ENCODE measurements at places on chromosomes 12 and 14.

- DNase-seq, result no peak
Observed at GRCh38 chr14:104139460-104140212, 1.2 kb downstream of the KIF26A start.

DNA sequence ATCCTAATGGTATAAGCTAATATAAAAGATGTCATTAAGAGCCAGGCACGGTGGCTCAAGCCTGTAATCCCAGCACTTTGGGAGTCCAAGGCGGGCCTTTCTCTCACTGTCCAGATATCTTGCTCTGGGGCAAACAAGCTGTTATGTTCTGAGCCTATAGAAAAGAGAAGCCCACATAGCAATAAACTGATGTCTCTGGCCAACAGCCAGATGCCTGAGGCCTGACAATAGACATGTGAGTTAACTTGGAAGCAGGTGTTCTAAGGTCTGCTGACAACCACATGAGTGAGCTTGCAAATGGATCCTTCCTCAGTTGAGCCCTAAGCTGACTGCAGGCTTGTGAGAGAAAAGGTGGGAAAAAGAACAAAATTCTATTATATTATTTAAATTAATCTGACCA lies 25.0 kb downstream of the YAF2 start:
- no peak for DNase-seq

DNA sequence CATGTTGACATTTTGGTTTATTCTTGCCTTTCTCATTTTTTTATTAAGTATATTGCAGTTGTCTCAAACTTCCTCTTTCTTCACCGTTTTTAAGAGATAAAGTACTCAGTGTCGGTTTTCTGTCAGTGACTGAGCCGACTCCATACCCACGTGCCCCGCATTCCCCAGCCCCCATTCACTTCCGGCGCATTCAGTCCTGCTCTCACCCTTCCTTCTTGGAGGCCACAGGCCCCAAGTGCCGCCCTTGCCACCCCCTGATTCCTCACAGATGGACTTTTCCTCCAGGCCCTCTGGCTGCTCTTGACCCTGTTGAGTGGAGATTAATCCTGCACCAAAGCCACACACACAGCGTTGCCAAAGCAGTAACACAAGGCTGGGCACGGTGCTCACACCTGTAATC lies 19.1 kb upstream of the DNAH10 start:
- no peak for DNase-seq

GRCh38 chr12:65427646-65428045 lies 149.2 kb downstream of the MSRB3 start:
- DNase-seq, result no peak

DNA sequence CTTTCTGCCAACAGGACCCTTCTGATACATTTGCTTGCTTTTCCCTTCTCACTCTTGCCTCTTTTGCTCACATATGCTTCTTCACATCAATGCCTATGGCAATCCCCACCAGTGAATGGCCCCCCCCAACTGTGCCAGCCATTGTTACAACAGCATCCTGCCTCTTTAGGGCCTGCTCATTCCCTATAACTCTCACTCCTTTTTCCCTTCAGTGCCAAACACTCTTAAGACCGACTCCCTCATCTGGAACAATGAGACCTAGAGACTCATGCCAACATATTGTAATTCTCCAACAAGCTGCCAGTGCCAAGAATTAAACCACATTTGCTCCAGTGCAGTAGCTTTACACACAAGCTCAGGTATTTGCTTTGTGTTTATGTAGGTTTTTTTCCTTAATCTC lies 189.0 kb downstream of the SOX5 start:
- no peak for DNase-seq

DNA sequence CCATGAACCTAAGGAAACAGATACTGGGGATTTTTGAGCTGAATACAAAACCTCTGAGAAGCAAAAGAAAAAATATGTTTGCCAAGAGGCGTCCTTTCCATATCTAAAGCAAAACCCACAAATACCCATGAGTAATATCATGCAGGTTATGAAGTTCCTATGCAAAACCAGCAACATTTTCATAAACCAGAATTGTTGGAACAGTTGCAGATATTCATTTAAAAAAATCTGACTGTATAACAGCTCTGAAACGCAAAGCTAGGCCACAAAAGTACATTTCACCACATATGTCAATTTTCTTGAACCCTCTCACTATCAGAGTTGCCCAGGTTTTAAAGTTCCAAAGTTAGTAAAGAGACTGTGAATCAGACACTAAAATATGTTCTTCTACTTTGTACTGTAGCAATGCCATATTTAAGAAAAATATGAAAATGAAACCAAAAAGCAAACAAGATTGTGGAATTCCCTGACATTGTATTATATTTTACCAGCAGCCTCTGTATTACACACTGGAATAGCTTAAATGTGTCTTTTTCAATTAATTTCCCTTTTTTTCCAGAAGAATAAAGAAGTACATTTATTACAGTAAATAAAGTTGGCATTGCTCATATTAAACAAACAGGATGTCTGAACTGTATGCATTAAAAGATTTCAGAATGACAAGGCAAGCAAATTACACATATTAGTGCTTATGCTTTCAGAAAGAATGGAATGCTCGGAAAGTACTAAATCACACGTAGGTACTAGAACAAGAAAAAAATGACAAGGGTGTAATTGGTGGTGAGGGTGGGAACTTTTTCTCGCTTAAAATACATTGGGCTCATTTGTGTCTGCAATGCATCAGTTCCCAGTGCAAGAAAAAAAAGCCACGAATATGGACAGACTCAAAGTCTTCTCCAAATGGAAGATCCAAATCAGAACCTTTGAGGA lies 33.6 kb upstream of the HIF1A start:
- DNase-seq, result no peak

GRCh38 chr12:14072987-14073386 lies 91.6 kb upstream of the GRIN2B start:
- DNase-seq, result no peak

- peak; percentile 6 for DNase-seq
Observed at GRCh38 chr12:45674181-45674977, 55.1 kb upstream of the ARID2 start.

GRCh38 chr12:90281154-90281868 lies 572.7 kb upstream of the ATP2B1 start:
- DNase-seq, result no peak

DNA sequence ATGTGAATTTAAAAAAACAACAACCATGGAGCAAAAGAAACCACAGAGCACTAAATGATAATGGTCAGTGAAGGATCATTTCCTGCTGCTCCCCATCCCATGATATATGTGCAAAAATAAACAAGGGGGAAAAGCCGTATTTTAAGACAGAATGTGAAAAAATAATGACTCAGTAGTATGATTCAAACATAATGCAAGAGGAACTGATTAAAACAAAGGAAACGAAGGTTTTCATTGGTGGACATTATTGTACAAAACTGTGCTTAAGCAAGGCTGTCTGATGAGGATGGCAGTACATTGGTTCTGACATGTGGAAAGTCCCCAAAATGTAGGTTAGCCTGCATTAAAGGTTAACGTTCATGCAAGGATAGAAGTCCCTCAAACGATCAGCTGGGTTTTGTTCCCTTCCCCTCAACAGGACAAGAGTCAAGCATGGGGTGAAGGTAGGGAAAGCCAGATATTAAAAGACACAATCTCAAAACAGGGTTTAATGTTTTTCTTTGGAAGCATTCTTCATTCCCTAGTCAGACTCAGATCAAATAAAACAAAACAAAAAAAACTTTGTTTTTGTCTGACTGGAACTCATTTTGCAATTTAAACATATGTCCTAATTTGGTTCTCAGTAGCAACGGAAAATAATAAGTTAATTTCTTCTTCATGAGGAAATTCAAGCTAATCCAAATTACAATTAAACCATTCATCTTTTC lies 26.3 kb upstream of the PTGDR start:
- DNase-seq, result no peak

- DNase-seq, result no peak
Observed at GRCh38 chr12:10855807-10856206, 6.5 kb upstream of the PRR4 start.

DNA sequence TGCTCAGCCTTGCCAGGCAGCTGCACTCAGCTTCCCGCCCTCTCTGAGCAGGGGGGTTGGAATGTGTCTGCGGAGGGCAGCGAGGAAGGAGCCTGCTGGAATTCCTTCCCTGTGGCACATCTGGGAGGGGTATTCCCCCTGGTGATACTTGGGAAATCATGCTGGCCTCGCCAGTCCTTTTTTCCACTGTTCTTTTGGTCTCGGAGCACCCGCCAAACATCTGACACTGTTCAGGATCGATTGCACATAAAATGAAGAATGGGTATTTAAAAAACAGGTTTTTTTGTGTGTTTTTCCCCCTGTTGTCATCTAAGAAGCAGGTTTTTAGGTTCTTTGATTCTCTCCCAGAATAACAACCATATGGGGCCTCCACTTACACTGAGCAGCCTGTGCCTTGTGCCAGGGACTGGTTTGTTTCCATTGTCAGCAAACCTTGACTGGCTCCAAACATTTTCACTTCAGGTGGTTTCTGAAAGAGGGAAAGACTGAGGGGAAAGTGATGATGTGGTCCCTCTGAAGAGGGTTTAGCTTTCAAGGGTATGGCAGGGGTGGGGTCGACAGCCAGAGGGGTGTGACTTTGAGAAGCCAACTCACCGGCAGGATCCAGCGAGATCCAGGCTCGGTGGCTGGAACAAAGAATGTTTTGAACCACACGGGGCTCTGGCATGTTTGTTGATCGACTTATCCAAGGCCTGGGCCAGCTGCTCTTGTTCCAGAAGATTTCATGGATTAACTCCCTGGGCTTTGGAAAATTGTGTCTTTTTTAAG lies 215.1 kb downstream of the CACNA1C start:
- DNase-seq, result no peak

DNA sequence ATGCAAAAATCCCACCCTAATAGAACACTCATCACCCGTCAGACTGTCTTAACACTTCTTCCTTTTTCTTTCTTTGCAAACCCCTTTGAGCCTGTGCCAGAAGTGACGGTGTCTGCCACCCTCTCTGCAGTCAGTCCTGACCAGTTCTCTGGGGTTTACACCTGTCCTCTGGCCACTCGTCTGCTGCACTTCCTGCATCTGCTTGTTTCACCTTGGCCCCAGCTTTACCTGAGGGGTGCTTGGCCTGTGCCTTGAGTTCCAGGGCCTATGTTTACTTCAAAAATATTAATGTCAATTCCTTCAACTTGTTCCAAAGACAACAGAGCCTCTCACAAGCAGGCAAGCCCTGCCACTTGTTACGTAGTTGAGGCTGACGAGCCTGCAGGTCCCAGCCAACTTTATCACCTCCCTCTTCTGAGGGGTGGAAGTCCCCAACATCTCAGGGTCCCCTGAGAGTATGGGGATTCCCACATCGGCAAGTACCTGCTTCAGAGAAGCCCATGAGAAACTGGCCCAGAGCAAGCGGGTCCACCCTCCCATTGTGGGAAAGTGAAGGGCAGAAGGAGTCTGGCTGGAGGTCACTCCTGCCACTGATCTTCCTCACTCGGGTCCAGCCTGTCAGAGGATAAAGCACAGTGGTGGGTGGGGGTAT lies 205.4 kb downstream of the DAD1 start:
- no peak for DNase-seq

DNA sequence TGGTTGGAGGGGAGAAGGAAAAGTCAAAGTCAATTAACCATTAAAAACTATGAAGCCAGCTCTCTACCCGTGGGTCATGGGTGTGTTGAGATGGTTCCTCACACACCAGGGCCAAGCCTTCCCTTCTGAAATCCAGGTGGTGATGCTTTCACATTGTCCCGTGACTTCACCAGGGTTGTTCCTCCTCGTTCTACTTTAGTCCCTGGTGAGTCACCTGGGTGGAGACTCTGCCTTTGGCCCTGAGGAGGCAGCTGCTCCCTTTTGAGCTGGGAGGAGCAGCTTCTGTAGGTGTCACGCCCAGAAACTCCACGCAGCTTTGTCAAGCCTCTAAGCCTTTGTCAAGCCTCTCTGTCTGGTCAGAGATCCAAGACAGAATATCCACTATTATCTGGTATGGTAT lies 348.3 kb downstream of the BMP4 start:
- DNase-seq, result no peak

GRCh38 chr12:97386133-97386581 lies 76.4 kb upstream of the RMST start:
- DNase-seq, result no peak

- DNase-seq, result no peak
Observed at GRCh38 chr12:32659908-32660440, 19.1 kb upstream of the DNM1L start.

GRCh38 chr14:75299576-75299975 lies 20.9 kb downstream of the FOS start:
- DNase-seq, result no peak

DNA sequence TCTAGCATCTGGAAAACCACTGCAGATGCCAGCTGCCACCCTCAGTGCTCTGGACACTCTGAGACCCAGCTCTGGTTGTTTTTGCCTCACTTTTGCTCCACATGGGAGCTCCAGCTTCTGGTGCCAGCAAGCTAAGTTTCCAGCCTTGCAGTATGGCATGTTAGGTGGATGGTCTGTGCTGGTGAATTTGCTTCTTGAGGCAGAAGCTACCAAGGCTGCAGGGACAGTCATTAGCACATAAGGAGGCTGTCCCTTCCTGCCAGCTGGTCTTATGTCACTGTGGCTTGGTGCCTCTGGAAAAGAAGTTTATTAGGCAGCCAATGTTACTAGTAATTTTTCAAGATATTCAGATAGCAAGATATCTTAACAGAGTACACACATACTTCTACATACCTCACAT lies 64.2 kb upstream of the CSRP2 start:
- no peak for DNase-seq

- no peak for DNase-seq
Observed at GRCh38 chr12:71441836-71442566, 2.4 kb downstream of the LGR5 start.

DNA sequence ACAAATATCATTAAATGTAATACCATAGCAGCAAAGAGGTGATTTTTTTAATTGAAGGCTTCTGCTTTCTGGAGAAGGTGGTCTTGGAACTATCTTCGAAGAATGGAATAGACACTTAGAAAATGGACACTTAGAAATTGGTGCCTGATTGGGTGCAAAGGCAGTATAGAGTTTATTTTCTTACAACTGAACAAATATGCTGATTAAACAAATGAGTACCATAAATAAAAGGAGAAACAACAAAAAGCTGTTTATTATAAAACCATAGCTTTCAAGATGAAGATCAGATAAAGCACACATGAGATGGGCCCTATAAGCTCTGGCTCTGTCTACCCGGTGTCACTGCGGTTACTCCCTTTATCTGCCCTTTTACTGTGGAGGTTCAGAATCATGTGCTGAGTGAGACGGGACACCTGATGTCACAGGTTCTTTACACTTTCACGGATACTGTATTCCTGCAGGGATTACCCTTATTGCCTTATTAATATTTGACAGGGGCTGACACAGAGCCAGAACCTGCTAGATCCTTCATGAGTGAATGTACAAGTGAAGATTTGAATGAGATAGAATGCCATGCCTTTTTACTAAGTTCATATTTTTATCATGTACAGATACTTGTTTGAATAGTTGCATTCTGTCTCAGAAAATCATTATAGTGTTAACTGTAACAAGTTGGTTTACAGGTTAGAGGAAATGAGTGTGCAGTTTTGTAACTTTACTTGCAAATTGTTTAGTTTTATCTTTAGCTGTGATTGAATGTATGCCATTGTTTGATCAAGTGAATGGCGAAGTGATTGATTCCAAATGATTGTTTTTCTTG lies 477.5 kb upstream of the RGS6 start:
- DNase-seq, result no peak

GRCh38 chr14:93171376-93171775 lies 13.3 kb downstream of the MOAP1 start:
- DNase-seq, result no peak
